ENCODE measurements at places on chromosomes 7 and 10.

GRCh38 chr7:131691454-131692130 lies 135.2 kb upstream of the PODXL start:
- DNase-seq = no peak

GRCh38 chr7:7554021-7554432 lies 12.7 kb upstream of the MIOS start:
- DNase-seq = no peak

DNA sequence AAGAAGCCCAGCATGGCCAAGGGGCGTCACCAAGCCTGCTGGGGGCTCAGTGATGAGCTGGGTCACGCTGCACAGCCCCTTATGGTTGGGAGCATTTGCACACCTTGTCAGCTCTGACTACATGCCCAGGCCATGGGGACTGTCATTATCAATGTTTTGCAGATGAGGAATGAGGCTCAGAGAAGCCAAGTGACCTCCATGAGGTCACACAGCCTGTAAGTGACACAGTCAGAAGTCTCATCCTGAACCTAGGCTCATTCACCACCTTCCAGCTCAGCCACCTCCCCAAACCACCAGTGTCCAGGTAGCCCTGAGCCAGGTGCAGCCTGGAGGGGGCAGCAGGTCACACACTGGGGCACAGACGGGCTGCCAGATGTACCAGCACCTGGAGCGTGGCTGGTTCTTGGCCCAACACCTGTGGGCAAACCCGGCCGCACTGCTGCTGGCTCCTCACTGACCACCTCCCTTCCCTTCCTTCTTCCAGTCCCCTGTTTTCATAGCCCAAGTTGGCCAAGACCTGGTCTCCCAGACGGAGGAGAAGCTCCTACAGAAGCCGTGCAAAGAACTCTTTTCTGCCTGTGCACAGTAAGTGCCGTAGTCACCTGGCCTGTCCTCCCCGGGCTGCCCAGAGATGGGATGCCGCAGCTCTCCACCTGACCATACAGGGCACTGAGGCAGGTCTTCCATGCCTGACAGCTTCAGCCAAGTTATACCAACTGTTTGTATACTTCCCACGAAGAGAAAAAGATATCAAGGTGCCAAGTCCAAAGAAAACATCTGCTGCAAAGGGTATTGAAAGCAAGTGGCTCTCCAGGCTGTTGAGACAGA lies 119.6 kb downstream of the RGS10 start:
- DNase-seq = no peak

GRCh38 chr7:20299145-20299544 lies 31.6 kb upstream of the ITGB8 start:
- no peak for DNase-seq

DNA sequence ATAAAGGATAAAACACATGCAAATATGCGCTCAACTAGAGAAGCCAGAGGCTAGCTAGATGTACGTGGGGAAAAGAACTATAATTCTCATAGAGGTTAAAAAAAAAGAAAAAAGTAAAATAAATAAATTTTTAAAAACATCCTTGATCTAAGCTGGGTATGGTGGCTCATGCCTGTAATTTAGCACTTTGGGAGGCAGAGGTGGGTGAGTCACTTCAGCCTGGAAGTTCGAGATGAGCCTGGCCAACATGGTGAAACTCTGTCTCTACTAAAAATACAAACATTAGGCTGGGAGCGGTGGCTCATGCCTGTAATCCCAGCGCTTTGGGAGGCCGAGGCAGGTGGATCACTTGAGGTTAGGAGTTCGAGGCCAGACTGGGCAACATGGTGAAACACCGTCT lies 18.6 kb upstream of the HSPA12A start:
- no peak for DNase-seq

DNA sequence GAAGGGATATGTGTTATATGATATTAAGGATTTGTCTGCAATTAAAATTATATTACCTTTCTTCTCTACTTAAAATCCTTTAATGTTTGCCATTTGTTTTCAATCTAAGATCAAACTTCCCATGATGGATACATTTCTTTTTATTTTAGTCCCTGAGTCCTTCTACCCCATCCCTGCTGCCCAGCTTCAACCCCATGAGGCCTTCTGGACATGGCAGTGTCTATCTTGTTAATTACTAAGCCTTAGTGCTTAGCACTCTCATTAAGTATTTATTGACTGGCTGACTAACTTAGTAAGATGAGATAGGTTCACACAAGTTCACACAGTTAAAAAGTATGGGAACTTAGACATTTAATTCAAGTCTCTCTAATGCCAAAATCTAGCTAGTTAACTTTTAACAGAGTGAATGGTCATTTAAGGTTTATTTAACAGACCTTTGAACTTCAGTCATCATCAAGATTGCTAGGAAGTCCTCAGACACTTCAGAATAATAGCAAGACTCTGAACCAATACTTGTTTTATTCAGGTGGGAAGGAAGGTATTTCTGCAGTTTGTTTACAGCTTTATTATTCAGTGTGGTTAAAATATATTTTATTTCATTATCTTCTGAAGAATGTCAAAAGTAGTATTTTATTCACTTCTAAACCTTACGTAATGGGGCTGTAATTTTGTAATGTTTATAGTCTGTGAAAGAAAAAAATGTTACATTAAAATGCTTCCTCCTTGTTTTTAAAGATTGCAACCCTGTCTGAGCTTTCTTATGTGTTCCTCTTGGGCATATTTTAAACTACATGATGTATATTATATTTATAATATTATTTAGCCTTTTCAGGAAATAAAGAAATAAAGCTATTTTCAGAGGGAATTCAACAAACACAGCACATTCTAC lies 848.9 kb downstream of the REEP3 start:
- DNase-seq = no peak

GRCh38 chr7:117402109-117402508 lies 25.2 kb downstream of the ASZ1 start:
- no peak for DNase-seq

DNA sequence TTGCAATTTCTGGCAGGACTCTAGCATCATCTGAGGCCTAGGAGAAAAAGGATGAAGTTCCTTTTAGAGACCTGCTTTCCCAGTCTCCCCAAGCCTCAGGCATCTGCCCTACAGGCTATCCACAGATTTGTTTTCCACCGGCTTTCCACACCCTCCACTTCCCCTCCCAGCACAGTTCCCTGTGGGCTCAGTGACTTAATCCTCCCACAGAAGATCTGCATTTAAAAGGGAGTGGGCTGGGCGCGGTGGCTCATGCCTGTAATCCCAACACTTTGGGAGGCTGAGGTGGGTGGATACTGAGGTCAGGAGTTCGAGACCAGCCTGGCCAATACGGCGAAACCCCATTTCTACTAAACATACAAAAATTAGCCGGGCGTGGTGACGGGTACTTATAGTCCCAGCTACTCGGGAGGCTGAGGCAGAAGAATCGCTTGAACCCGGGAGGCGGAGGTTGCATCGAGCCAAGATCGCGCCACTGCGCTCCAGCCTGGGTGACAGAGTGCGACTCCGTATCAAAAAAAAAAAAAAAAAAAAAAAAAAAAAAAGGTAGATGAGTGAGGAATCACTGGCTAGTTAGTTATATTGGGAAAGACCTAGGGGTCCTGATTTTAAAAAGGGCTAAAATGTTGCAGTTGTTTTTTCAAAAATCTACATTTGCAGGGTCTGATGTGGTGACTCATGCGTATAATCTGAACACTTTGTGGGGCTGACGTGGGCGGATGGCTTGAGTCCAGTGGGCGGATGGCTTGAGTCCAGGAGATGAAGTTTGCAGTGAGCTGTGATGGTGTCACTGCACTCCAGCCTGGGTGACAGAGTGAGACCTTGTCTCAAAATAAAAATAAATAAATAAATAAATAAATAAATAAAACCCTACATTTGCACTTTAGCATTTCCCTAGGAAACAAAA lies 119.5 kb downstream of the BAMBI start:
- no peak for DNase-seq

DNA sequence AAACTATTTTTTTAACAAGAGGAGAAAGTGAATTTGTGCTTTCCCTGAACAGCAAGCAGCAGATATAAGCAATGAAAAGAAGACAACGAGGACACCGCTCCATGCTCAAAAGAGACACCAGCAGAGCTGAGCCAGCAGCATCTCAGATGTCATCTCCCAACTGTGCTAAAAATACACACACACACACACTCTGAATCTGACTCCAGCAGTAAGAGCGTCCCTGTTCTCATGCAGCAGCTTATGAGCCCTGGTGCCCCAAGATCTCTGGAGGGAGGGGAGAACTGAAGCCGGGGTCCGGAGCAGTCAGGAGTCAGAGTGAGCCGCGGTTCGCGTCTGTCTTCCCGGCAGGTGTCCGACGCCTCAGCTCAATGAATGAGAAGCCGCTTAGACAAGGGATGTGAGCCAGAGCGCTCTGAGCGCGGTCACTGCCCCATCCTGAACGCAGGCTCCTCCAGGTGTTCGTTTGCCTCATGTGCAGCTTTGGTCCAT lies 49.2 kb downstream of the SVIL start:
- no peak for DNase-seq

DNA sequence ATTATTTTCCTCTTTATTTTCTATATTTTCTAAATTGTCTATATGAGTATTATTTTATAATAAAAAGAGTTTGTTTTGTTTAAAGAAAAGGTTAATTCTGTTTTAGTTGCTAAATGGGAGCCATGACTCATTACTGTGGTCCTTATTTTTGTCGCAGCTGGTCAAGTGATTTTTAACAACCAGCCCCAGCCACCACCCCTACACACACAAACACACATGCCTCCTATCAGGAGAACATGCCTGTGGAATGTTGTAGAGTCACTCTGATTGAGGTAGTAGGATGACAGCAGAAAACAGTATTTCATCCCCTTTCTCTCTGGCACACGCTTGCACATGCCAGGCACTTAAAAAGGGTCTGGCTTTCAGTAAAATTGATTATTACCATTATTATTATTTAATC lies 68.6 kb upstream of the GDF10 start:
- no peak for DNase-seq

GRCh38 chr10:81135851-81136250 lies 598.1 kb downstream of the SH2D4B start:
- DNase-seq = no peak

GRCh38 chr10:130655313-130656186 lies 519.4 kb downstream of the GLRX3 start:
- DNase-seq = no peak

DNA sequence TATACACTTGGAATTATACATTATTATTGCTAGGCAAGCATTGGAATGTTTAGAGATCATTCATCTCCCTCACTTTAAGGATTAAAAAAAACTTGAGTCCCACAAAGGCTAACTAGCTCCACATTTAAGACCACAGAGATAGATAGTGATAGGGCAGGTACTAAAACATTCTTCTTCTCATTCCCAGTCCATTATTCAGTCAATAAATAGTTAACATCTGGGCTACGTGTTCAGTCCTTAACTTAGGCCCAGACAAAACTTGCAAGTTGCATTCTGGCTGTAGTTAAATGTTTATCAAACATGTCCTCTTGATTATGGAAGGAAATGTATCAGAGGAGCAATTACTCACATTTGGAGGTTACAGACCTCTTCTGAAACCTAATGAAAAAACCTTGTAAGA lies 2.4 kb downstream of the GNG11 start:
- DNase-seq = no peak

DNA sequence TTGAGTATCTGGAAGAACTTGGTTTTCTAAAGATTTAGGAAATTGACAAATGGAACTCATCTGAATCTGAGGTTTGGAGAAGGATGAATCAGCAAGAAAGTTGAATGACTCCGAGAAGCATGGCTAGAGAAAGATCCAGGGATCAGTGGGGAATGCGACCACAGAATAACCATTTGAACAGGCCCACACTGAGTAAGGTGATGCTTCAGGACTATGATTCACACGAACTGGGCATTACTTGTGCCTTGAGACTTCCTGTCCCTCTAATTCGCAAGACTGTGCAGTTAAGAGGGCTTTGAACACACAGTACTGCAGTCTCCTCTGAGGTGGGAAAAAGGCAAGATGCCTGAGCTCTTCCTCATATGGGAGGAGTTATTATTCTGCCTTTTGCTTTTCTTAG lies 395.5 kb upstream of the POM121L12 start:
- no peak for DNase-seq

Measured in putamen (tissue), 1 donor.